ENCODE measurements at places on chromosomes 12 and 14.

DNA sequence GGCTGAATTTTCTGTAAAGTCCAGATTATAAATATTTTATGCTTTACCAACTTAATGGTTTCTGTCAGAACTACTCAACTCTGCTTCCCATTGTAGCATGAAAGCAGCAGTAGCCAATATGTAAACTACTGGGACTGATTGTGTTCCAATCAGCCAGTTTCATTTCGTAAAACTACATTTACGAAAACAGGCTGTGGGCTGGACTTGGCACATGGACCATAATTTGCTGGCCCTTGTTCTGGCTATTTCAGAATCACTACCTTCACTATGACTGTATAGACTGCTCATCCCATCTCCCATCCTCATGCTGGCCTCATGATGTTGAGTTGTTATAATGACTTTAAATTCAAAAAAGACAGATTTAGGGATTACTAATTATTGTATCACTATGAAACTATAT lies 38.7 kb downstream of the FAR2 start:
- DNase-seq = no peak

- no peak for DNase-seq
Observed at GRCh38 chr12:88662961-88663360, 82.7 kb upstream of the KITLG start.

GRCh38 chr12:62635649-62636048 lies 169.0 kb downstream of the MON2 start:
- DNase-seq = no peak

DNA sequence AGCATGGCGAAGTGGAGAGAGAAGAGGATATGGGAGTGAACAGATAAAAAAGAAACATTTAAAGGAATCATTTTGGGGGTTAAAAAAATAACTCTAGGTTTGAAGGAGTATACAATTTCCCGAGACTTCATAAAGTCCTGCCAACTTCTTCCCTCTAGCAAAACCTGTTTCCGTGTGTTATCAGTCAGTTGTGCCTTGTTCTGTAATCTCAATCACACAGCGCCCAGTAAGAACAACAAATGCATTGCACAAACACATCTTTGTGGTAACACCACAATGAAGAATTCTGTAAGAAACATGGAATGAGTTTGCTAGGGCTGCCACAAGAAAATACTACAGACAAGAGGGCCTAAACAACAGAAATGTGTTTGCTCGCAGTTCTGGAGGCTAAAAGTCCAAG lies 144.7 kb upstream of the FUT8 start:
- DNase-seq = no peak

GRCh38 chr12:76143343-76144244 lies 59.1 kb upstream of the NAP1L1 start:
- DNase-seq = no peak

- DNase-seq = no peak
Observed at GRCh38 chr14:87847216-87847755, 145.7 kb downstream of the GALC start.

- no peak for DNase-seq
Observed at GRCh38 chr12:106941481-106942156, 14.1 kb upstream of the TMEM263 start.

- DNase-seq = peak; percentile 51
Observed at GRCh38 chr14:22155571-22155970, 433.5 kb downstream of the DAD1 start.

GRCh38 chr12:16599081-16599480 lies 6.9 kb downstream of the LMO3 start:
- no peak for DNase-seq

DNA sequence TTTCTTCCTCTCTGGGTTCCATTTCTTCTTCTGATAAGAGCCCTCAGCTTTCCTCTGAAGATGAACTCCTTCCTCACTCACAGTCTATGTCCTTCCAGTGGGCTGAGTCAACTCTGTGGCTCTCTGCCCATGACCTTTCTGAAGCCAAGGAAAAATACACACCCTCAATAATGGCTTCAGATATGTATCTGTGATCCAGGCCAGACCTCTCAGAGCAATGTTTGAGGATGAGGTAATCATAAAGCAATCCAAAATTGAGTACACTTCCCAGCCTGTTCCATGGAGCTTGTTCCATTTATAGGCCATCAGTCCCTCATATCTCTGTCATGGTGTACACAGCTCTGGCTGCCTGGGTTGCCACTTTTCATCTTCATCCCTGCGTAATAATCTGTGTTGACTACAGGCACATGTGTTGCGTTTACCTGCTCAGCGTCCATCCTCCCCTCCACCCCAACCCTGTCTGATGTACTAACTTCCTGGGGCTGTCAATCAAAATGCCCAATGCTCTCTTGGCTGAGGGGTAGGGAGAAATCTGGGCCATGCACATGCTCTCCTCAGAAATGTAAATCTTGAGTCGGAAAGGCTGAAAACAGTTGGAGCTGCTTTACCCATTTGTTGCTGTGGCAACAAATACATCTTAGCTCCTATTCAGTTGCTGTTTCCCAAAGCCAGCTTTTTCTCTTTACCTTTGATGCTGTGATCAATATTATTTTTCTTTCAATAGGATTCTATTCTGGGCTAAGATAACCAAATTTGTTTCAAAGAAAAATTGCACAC lies 377.8 kb upstream of the TMEM132C start:
- DNase-seq = no peak

Data from kidney tubule cell (primary cell).